ENCODE measurements at places on chromosomes 7 and 10.
A peak's percentile ranks its signal among the peaks of the same experiment; 100 is the strongest.

DNA sequence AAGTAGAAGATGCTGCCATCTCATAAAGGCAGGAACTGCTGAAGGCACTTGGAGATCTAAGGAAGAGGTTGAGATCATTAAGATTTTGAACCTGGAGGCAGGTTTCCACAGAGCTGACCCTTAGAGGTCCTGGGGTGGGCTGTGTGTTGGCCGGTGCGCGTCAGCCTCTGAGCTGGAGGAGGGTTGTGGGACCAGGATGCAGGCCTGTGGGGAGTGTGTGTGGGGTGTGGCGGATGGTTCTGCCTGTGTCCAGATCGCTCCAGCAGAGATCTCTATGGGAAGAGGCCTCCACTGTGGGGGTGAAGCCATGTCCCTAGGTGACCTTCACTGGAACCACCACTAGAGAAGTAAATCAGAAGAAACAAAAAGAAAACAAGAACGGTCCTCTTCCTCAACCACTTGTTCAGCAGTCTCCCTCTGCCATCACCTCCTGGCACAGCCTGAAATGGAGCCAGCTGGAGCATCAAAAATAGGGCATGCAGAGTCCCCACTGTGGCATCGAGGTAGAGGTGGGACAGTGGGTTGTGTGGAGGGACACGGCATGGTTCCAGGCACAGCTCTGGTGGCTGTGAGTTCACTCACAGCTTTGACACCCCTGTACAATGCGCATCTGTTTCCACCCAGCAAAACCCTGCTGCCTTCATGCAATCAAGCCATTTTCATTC is 453.8 kb downstream of the TCERG1L start:
- DNase-seq, result peak; percentile 14

- no peak for DNase-seq
These were observed 39.8 kb upstream of the C10orf67 start for GRCh38 chr10:23384364-23384763.

- DNase-seq, result no peak
These were observed 1.4 kb upstream of the ASNS start for GRCh38 chr7:97873606-97874005.

GRCh38 chr10:46228563-46229071 is 58.2 kb upstream of the ANTXRL start:
- DNase-seq, result peak; percentile 87

GRCh38 chr10:130470973-130471372 is 334.8 kb downstream of the GLRX3 start:
- no peak for DNase-seq

DNA sequence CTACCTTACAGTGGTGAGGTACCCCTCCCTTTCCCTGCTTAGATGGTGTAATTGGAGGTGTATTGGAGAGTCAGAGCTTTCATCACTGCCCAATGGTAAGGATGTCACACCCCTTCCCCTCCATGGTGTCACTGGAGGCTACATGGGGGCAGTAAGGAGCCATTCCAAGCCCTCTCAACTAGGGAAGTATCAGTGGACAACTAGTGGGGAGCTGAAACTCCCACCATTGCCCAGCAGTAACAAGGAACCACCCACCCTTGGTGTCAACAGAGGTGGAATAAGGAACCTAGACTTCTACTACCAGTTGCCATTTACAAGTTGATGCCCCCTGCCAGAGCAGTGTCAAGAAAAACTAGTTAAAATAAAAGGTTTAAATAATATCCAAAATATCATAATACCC is 2.8 kb upstream of the HIBADH start:
- DNase-seq, result no peak

DNA sequence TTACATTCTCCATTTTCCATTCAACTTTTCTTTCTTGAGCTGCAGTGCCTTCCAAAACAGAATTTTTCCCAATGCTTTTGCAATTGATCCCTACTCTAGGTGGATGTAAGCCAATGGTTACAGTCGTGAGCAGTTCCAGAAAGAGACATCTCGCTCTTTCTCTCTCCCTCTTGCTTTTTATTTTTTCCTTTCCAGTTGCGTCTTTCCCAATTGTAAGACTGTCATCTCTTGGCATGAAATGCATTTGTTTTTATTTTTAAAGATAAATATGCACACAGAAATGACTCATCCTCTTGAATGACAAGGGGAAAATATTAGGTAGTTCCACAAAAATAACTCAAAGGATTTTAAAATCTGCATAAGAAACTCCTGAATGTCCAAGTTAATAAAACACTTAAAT is 25.1 kb downstream of the GLI3 start:
- DNase-seq, result no peak

- DNase-seq, result no peak
These were observed 100.1 kb downstream of the CYTH3 start for GRCh38 chr7:6172224-6172909.

DNA sequence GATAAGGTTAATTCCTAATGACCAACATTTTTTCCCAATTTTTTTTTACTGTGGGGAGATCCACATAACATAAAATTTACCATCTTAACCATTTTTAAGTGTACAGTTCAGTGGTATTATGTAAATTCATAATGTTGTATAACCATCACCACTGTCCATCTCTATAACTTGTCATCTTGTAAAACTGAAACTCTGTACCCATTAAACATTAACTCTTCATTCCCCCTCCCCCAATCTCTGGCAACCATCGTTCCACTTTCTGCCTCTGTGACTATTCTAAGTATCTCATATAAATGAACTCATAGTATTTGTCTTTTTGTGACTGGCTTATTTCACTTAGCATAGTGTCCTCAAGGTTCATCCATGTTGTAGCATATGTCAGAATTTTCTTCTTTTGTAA is 46.0 kb upstream of the HPS1 start:
- DNase-seq, result no peak

DNA sequence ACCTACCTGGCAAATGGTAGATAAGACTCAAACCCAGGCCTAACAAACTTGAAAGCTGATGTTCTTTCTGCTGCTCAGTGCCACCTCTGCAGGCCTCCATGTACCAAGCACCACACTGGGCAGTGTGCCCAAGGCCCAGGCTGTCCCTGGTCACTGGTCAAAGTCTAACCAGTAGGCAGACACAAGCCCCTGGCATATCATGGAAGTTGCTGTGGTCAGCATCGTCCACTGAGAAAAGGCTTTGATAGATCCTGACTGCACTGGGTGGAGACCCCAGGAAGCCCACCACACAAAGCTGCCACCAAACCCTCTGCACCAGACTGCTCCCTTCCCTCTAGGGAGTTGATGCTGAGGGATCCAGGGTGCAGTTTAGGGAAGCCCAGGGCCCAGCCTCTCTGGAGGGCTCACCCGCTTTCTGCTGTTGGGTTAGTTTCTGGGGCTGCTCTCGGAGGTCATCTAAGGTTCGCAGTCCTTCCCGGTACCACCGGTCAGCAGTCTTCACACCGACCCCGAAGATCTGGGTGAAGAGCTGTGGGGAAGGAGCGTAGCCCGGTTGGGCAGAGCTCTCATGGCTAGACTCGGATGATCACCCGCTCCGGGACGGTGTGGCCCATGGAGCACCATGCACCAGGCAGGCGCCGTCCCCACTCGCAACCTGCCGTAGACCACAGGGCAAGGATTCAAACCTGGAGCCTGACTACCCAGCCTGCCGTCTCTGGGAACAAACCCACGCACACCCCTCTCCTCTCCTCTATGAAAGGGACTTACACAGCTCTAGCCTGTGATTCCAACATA is 6.0 kb downstream of the POLM start:
- DNase-seq, result no peak

DNA sequence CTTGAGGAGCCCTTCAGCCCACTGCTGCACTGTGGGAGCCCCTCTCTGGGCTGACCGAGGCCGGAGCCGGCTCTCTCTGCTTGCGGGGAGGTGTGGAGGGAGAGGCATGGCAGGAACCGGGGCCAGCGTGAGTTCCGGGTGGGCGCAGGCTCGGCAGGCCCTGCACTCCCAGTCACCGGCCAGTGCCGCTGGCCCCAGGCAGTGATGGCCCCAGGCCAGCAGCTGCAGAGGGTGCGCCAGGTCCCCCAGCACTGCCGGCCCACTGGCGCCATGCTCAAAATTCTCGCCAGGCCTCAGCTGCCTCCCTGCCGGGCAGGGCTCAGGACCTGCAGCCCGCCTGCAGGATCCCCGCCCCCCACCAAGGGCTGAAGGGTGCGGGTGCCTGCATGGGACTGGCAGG is 128.4 kb upstream of the STARD3NL start:
- DNase-seq, result no peak

GRCh38 chr7:156496865-156497264 is 143.7 kb upstream of the RNF32 start:
- DNase-seq, result no peak

DNA sequence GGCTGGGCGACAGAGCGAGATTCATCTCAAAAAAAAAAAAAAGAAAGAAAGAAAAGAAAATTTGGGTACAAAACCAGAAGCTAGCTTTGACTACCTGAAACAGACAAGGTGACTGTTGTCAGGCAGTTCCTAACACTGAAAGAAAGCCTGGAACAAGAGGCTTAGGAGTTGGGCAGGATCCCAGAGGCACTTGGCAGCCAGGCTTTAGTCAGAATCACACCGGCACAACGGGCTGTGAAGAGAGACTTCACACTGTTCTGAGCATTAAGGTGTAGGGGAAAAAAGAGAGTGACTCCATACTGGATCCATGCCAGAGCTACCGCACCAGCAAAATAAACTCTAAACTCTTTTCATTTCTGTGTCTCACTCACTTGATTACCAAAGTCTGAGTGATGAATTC is 130.8 kb downstream of the ZNF467 start:
- DNase-seq, result no peak

DNA sequence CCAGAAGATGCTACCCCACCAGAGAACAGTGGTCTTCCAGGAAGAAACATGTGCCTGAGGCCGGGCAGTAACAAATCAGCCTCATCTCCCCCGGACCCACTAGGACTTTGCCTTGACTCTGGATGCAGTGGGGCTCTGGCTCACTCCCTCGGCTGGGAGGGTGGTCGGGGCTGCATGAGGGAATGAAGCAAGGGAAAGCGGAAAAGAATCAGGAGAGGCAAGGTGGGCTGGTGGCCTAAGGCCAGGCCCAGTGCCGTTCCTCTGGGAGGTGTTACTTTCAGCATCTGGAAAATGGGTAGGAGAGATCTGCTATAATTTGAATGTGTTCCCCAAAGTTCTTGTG is 51.8 kb downstream of the CLEC2L start:
- DNase-seq, result no peak

DNA sequence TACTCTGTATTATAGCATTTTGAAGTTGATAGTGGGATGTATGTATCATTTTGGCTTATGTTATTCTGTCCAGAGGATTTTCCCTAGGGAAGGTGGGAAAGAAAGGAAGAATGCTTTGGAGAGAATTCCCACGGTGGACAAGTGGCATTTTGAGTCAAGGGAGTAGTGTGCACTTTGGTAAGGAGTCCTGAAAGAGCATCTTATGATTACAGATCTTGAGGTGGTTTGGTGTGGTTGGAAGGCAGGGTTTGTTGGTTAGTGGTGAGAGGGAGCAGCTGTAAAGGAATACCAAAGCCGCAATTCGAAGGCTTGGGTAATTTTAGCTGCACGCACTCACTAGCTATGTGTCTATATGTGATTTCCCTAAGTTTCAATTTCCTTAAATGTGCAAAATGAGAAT is 16.1 kb downstream of the CCSER2 start:
- no peak for DNase-seq

DNA sequence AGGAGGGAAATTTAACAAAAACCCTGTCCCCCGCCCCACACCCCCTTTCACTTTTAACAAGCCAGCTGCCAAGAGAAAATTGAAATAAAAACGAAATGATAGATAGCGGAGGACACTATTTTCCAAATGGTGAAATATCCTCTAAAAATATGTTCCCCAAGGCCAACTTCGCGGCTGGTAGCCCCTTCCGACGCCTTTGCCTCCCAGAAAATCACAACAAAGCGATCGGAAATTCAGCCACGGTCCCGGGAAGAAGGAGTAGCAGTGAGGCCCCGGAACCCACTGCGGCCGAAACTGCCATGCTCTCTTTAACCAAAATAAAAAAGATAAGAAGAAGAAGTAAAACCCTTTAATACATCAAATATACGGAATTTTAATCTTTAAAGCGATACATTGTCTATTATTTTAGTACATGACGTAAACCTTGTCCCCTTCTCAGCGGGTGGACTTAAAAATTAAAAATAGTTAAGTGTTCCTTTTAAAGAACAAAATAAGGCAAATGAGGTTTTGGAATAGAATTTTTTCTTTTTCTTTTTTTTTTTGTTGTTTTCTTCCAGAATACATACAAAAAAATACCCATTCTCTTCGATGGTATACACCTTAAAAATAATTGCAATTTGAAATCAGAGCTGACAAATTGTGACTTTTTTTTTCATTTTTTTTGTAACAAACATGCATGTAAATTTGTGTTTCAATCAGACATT is 3.9 kb downstream of the ZNF503 start:
- DNase-seq, result no peak

DNA sequence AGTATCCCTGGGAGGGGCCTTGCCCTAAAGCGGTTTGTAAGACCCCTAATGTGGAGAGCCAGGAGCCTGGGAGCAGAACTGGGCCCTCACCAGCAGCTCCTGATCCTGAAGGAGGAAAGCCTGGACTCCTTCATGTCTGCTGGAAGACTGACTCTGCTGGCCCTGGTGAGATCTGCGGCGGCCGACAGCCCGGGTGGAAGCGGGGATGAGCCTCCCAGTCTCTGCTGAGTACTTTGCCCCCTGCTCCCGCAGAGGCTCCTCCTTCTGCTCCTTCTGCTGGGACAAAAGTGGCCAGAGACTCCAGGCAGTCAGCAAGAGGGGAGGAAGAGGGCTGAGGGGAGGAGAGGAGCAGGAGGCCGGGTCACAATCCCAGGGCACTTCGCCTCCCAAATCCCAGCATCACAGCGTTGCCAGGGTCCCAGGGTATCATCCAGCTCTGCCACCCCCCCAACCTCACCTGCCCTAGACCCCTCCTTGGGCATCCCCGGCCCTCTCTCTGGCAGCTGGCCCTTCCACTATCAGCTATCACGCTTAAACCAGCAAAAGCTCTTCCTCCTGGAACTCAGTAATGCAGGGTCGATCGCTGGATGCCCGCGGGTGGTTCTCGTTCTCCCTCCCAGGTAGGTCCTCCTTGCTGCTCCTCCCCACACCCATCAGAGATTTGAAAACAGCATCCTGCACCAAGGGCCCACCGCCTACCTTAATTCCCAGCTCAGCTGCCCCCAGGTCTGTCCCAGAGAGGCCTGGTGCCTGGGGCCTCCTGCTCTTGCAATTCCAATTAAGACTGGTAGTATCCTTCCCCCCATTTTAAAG is 7.9 kb downstream of the TBATA start:
- no peak for DNase-seq

DNA sequence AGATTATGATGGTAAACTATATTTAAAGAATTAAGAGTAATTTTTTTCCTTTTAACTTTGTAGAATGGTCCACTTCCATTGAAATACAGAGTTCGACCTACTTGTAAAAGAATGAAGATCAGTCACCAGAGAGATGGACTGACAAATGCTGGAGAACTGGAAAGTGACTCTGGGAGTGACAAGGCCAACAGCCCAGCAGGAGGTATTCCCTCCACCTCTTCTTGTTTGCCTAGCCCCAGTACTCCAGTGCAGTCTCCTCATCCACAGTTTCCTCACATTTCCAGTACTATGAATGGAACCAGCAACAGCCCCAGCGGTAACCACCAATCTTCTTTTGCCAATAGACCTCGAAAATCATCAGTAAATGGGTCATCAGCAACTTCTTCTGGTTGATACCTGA is 8.3 kb downstream of the BMI1 start:
- DNase-seq, result no peak

GRCh38 chr10:75606203-75606779 is 174.9 kb downstream of the LRMDA start:
- no peak for DNase-seq

GRCh38 chr7:142355328-142355727 is 97.5 kb upstream of the PRSS58 start:
- DNase-seq, result no peak

- no peak for DNase-seq
These were observed 250.8 kb downstream of the KCNMA1 start for GRCh38 chr10:77386838-77387237.

Data from H1 (cell line).